NCI-H187 treated with DMSO at 0.1 percent for 48 hours (cell line): ENCODE measurements at places on chromosomes 3 and 15.

DNA sequence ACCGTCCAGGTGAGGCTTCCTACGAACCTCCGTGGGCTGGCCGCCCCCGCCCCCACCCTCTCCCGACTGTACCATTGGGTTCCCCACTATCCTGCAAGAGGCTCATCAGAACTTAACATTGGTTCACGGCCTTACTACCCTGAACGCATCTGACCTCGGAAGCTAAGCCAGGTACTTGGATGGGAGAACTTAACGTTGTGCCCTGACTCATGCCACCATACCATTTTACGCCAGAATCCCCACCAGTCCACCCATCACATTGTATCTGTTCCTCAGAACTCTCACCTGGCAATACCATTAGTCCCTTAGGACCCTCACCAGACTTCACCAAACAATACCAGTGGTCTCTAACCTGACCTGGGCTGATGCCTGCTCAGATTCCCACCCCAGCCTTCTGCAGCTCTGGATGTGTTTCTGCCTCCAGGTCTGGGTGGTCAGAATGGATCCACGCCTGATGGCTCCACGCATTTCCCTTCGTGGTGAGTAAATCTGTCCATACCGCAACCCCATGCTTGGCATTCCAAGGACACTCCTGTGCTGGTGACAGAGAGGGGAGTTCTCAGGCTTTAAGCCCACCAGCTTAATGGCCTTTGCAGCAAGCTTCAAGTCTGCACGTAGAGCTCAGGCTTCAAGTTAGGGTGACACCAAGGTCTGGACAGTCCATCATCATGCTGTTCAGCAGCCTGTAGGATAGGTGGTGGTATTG, 562 bp downstream of the TCTA start:
- no peak for DNase-seq

GRCh38 chr15:100898152-100898490, 18.5 kb downstream of the ALDH1A3 start:
- DNase-seq: no peak

DNA sequence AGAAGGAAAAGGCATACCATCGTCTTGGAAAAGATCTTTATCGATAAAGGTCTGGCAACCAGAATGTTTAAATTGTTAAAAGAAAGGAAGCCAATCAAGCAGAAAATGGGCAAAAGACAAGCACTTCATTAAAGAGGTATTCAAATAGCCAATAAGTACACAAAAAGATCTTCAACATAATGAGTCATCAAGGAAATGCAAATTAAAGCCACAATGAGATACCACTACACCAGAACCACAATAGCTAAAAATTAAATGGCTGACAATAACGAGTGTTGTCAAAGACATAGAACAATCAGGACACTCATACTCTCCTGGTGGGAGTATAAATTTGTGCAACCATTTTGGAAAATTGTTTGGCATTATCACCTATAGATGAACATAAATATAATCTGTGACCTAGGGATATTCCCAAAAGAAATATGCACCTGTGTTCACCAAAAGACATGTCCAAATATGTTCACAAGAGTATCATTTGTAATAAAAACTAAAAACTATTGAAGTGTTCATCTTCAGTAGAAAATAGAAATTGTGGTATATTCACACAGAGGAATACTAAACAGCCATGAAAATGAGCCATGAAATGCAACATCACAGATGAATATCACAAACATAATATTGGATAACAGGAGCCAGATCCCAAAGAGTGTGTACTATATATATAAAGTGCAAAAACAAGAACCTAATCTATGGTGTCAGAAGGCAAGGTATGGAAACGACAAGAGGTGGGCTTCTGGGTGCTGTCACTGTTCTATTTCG, 14.4 kb upstream of the BTBD1 start:
- no peak for DNase-seq

DNA sequence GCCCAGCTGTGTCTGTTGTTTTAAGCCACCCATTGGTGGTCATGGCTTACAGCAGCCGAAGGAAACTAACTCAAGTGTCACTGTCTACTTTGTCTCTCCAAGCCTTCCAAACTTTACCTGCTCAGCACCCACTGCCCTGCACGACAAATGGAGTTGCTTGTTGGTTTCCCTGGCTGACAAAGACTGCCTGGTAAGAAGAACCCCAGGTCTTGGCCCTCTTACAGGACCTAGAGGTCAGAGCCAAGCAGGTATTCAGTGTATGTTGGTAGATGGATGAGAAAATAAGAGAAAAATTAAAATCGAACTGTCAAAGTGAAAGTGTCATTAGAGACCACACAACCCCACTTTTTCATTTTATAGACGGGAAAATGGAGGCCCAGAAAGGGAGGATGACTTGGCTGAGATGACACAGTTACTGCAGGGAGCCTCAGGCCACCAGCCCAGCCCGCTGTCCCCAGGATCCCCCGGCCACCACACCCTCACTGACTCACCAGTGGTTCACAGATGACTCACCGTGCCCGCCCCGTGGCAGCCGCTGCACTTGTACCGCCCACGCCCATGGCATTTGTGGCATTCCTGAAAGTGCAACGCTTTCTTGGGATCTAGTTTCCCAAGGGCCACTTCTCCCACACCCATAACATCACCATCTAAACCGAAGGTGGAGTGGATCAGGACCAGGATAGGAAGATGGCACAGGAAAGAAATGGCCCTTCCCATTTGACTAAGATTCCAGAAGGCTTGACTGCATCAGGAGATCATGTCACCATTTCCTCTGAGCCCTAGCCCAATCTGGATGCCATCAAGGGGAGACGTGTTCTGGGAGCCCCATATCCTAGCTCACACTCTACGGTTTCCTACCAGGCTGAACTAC, 15.2 kb downstream of the SSUH2 start:
- no peak for DNase-seq

DNA sequence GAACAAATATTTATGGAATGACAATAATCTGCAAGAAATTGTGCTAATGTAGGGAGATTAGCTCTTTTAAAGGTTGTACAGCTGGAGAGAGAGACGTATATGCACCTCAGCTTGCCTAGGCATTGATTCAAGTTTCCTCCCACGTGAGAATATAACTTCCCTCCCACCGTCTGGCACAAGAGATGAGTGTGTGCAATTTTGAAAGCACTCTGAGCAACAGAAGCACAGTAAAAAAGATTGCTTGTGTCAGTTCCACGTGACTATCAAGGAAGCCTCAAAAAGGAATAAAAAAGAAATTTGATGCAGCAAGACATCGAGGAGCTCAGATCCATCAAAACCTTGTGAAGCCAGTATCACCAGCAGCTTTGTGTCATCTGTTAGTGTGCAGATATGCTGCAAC, 435.3 kb downstream of the TUSC7 start:
- no peak for DNase-seq

GRCh38 chr15:30824518-30825195, 79.1 kb upstream of the FAN1 start:
- DNase-seq: peak; percentile 36

DNA sequence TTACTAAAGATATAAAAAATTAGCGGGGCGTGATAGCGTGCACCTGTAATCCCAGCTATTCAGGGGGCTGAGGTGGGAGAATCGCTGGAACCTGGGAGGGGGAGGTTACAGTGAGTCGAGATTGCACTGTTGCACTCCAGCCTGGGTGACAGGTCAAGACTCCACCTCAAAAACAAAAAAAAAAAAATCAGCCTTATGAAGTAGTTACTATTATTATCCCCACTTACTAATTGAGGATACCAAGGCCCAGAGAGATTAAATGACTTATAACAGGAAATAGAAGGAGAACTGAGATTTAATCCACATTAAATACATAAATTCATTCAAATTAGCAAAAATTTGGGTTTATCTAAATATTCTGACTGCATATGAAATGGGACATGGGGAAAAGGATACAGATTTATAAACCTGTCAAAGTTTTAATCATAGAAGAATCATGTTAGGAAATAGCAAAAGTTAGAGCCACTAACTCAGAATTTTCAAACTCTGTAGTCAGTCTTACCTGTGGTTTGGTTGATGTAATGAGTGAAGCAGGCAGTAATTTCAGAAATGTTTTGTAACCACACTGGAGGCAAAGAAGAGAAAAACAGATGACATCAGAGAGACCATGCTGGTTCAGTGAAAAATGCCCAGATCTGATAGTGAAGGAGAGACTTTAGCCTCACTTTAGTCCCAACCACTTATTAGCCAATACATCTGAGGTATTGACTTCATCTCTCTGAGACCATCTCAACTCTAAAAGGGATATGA, 25.0 kb upstream of the ACAP2 start:
- no peak for DNase-seq

- peak; percentile 25 for DNase-seq
Measured at GRCh38 chr15:47796830-47797229, 79.5 kb downstream of the SEMA6D start.

GRCh38 chr3:8888301-8888915, 74.9 kb downstream of the RAD18 start:
- DNase-seq: no peak

- no peak for DNase-seq
Measured at GRCh38 chr3:178686826-178687225, 150.6 kb downstream of the KCNMB2 start.

DNA sequence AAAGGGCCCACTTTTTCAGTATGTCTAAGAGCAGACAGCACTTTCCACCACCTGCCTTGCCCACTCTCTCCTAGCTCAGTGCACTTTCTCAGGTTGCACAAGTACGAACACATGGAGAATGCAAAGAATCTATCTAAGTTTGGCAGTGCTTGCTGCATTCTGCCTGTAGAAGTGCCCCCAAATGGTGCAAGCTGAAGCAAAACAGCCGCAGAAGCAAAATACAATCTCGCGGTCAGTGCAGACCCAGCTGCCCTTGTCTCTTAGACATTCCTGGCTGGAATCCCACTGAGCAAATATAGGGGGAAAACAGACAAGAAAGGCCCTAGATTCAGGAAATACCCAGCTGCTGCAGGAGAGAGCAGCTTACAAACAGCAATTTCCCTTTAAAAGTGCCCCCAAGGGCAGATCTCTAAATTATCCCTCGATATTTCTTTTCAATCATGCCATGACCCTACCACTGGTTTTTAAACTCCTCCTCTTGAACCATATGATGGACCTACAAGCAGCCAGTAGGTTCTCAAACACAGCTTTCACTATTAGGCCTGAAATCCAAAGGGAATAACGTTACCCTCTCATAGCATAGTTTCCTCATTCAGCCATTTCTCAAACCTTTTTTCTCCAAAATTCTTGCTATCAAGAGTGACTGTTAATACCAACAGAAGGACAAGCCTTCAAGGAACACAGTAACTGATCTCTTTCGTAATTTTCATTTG, 67.0 kb downstream of the TNIK start:
- DNase-seq: no peak

DNA sequence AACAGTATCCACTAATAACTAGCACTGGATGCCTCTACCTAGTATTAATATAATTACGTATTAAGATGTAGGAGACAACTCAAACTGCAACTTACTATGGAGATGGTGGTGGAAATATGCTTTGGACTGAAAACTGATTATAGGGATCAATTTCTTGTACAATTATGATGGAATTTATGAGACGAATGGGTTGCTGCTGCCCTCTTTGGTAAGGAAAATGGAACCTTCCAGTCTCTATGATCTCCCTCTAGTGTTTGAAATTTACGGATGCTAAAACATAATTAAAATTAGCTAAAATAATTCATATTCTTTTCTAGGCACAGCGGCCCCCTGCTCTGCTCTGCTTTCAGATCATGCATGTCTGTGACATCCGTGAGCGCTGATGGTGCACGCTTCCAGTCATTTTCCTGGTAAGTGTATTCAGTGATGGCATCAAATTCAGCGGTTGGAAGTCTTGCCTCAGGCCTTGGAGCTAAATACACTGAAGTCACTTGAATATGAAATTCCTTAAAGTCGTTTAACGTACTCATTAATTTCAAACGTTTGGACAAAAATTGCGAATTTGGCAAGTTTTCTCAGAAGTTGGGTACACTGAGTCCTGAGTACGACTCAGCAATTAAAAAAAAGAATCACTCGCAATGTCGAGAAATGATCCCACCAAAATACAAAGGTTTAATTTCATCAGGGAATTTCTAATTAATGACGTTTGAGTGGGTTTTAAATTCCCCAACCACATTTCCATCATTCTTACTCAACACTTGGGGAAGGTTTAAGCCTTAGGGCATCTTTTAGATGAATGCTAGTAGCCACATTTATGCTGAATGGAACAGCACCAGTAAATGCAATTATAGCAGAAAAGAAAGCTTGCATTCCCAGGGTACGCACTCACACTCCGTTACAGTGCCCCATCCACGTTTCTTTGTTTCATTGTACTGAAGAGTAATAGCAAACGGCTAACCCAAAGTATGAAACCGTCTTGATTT, 132.6 kb downstream of the NR2F2 start:
- no peak for DNase-seq

- DNase-seq: no peak
Measured at GRCh38 chr3:143315766-143316165, 196.2 kb downstream of the CHST2 start.

DNA sequence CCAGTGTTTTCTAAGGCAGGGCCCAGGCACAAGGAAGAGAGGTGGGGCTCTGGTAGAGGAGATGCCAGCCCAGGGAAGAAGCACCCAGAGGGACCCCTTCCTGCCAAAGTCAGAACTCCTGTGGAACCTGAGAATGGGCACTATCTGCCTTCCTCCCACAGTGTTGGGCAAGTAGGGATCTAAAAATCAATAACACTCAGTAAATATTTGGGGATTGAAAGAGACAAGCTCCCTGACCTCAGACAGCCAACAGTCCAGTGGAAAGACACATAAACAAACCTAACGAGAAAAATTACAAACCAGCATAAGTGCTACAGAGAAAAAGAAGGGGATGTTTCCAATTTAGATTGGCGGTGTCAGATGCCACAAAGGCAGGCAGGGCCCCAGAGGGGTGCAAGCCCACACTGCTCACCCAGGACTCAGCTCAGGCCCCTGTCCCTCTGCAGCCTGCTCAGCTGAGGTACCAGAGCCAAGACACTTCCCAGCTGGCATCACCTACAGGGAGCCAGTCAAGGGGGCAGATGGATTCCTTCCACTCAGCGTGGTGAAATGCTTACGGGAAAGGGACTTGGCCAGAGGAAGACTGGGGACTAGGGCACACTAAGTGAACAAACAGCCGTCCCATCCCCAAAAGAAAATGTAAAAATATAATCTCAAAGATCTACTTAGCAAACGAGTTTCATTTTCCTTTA, 15.9 kb downstream of the ADCY5 start:
- DNase-seq: no peak

DNA sequence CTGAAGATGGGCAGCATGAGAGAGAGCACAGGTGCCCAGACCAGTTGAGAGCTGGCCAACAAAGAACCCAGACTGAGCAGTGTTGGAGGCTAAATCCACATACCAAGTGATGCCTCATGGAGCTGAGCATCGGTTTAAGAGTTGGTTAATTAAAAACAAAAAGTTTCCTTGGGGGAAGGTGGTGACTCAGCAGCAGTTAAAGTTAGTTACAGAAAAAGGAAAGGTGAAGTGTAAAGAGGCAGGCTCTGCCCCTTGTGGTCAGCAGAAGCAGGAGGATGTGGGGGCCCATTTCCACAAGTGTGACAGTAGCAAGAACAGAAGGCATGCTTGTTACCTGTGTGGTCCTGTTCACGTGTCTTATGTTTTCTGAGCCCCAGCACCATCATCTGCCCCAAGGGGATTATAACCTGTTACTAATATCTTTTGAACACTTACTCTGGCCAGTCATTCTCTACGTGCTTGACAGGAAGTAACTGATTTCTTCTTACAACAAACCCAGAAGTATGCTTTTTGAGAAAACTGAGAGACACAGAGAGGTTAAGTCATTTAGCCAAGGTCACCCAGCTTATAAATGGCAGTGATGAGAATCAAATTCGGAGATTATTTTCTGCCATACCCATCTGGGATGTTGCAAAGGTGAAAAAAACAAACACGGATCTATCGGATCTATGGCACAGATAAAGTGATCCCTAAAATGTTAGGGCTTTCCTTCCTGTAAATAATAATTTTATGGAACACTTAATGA, 91.0 kb downstream of the EPHB1 start:
- DNase-seq: no peak

- no peak for DNase-seq
Measured at GRCh38 chr3:124582621-124583395, 147.4 kb upstream of the UMPS start.
